ENCODE measurements at places on chromosomes 16 and 17.

- DNase-seq: no peak
These were observed 80.0 kb upstream of the NKD1 start for GRCh38 chr16:50467943-50468748.

DNA sequence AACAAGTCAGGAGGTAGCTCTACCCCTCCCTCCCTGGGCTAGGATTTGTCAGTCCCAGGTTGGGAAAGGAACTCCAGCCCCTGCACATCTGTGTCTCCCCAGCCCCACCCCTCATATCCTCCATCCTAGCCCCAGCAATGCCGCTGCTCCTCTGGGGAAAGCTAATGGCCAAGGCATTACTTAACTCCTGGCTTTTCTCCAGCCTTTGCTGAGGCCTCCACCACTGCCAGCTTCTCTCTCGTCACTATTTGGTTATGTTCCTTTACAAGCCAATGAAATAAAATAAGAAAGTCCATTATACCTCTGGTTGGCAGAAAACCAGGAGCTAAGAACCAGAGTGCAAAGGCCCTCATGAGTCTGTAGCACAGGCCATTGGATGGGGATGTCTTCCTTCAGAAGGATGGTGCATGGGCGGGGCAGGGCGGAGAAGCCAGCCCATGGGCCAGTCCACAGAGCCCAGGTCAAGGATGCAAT is 171.0 kb downstream of the CCDC182 start:
- DNase-seq: no peak

- peak; percentile 32 for DNase-seq
These were observed 17.0 kb upstream of the ABCA8 start for GRCh38 chr17:68972119-68972704.

GRCh38 chr16:50765861-50766260 is 24.0 kb downstream of the CYLD start:
- DNase-seq: no peak

GRCh38 chr17:53032861-53033271 is 789.9 kb upstream of the KIF2B start:
- DNase-seq: peak; percentile 22

GRCh38 chr17:14092808-14093207 is 23.5 kb downstream of the COX10 start:
- no peak for DNase-seq

DNA sequence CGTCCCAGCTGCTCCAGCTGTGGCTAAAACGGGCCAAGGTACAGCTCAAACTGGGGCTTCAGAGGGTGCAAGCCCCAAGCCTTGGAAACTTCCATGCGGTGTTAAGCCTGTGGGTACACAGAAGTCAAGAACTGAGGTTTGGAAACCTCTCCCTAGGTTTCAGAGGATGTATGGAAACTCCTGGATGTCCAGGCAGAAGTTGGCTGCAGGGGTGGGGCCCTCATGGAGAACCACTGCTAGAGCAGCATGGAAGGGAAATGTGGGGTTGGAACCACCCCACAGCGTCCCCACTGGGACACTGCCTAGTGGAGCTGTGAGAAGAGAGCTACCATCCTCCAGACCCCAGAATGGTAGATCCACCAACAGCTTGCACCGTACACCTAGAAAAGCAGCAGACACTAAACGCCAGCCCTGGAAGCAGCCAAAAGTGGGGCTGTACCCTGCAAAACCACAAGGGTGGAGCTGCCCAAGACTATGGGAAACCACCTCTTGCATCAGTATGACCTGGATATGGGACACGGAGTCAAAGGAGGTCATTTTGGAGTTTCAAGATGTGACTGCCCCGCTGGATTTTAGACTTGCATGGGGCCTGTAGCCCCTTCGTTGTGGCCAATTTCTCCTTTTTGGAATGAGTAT is 2.2 kb downstream of the SDR42E1 start:
- DNase-seq: no peak

DNA sequence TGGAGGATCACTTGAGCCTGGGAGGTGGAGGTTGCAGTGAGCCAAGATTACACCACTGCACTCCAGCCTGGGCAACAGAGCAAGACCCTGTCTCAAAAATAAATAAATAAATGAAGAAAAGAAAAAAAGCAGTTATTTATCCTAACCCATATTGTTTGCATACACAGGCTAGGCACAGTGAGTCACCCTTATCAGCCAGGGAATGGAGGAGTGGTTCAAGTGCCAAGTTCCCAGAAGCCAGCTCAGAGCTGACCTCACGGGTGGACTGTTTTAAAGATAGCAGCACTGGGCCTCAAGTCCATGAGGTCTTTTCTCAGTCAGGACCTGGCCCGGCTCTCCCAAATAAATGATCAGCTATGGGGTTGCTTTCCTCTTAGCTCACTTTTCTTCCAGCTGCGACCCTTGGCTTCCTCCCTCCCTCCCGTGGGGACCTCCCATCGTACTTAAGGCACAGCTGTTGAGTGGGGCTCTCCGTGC is 22.6 kb upstream of the MGAT5B start:
- no peak for DNase-seq

DNA sequence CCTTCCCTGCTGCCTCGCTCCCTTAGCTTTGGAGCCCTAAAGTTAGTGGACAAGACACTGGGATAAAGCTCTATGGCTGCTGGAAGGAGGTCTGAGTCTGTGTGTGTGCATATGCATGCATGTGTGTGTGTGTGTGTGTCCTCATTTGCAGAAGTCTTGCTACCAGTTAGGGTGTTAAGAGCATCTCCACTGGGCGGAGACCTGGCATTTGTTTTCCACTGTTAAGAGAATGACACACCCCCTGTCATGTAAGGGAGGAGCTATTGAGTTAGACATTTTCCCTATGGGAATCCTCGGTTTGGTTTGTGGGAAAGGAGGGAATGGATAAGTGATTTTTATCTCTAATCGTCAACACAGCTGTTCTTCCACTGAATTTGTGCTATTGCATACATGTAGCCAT is 24.8 kb upstream of the ARHGAP23 start:
- no peak for DNase-seq

DNA sequence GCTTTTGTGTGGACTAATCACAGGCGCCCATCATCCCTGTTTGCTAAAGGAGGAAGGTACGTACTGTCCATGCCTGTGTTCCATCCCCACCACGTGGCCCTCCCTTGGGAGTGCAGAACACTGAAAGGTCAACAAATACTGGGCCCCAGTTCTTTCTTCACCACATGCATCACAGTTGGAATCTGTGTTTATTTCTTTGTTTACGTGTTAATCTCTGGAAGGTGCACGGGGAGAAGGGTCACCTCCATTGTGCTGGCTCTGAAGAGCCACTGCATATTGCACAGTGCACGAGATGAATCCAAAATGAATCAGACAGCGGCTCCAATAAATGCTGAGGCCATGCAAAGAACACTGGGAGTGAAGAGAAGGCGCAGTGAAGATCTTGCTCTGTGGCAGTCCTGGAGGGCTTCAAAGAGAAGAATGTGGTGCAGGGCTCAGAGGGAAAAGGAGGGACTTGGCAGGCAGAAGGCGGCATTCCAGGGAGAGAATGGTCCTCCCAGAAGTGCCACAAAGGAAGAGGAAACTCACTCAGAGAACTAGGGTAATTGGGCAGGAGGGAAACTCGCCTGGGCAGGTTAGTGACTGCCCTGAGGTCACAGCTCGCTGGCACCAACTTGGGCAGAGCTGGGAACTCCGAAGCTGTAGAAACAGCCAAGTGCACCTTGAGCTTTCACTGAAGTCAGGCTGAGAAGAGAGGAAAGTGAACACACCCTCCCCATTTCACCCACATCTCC is 3.7 kb downstream of the RPH3AL start:
- DNase-seq: no peak

GRCh38 chr17:8039611-8040168 is 831 bp downstream of the ALOX15B start:
- DNase-seq: no peak

GRCh38 chr17:40312893-40313667 is 4.1 kb downstream of the RARA start:
- DNase-seq: no peak

DNA sequence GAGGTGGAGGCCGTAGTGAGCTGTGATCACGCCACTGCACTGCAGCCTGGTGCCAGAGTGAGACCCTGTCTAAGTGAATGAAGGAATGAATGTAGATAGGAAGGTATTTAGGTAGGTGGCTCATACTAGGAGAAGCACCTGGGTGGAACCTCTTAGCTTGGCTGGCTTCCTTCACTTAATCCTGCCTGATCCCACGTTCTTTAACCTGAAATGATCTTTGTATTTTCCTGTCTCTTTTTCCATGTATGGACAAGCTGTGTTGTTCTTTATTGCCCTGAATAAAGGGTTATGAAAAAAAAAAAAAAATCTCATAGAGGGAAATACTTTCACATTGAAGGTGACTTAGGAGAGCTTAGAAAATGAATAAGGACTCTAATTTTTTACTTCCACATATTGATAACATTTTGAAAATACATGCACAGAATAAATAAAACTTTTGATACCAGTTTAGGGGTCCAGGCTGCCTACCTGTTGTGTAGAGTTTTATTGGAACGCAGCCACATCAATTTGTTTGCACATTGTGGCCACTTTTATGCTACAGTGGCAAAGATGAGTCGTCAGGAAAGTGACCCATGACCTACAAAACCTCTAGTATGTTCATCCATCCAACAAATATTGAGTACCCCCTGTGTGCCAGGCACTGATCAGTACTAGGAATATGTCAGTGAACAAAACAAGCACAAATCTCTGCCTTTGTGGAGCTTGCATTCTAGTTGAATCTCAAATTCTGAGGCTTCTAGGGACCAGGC is 44.6 kb downstream of the VPS35L start:
- no peak for DNase-seq

- DNase-seq: no peak
These were observed 9.6 kb downstream of the CARHSP1 start for GRCh38 chr16:8858994-8859912.

- DNase-seq: no peak
These were observed 769.0 kb downstream of the KCNJ2 start for GRCh38 chr17:70938336-70938735.

- DNase-seq: no peak
These were observed 52.8 kb downstream of the NTN1 start for GRCh38 chr17:9074131-9074530.

GRCh38 chr17:82052638-82053059 is 951 bp downstream of the GPS1 start:
- no peak for DNase-seq

- DNase-seq: no peak
These were observed 61.0 kb upstream of the RBBP6 start for GRCh38 chr16:24478401-24478800.

DNA sequence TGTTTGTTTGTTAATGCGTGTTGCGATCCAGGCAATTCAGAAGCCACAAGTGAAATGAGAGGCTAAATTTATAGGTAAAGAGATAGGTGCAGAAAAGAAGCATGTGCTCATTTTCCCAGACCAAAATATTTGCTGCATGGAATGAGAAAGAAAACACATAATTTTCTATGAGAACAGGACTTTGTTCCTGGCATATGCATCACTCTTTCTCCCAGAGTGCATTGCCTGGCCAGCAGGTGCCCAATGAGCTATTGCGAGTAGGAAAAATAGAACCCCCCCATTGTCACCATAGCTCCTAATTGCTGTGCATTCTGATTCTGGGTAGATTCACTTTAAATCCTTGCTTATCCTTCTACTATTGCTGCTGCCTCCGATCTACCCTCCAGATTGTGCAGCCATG is 410.4 kb downstream of the PMP22 start:
- no peak for DNase-seq

DNA sequence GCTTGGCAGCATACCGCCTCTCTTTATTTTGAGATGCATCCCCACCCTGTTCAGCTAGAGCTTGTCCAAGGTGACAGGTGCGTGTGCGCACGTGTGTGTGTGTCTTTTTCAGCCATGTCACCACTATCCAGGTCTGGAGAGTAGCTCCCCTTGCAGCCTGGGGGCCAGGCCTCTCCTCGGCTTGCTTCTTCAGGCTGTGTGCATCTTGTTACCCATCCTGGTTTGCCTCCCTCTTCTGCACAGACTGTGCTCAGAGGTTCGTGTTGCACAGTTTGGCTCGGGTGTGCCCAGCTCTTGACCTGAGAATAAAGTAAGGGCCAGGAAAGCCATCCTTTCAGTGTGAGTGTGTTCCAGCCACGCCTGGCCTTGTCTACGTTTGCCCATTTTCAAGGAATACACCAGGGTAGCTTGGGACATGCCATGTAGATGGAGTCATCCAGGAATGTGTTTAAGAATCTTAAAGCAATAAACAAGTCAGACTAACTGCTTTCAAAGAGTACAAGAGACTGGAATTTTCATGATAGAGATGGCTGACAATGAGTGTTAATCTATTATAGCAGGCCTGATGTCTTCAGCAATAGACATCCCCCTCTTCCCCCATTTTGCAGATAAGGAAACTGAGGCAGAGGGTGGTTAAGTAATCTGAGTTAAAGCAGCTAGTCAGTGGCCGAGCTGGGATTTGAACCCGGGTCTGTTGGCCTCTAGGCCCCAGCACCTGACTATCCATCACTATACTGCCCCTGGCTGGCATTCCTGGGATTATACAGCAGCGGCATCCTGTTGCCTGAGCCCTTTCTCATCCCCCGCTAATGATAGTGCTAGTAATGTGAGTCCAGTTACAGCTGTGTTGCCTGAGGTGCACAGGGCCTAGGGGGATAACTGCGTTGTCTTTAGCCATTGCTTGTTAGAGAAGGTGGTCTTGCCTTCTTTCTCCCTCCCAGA is 77.9 kb downstream of the KSR1 start:
- DNase-seq: no peak

GRCh38 chr17:16407911-16408588 is 7.3 kb upstream of the TRPV2 start:
- DNase-seq: peak; percentile 54

- DNase-seq: no peak
These were observed 18.7 kb downstream of the CEP295NL start for GRCh38 chr17:78884148-78884825.

DNA sequence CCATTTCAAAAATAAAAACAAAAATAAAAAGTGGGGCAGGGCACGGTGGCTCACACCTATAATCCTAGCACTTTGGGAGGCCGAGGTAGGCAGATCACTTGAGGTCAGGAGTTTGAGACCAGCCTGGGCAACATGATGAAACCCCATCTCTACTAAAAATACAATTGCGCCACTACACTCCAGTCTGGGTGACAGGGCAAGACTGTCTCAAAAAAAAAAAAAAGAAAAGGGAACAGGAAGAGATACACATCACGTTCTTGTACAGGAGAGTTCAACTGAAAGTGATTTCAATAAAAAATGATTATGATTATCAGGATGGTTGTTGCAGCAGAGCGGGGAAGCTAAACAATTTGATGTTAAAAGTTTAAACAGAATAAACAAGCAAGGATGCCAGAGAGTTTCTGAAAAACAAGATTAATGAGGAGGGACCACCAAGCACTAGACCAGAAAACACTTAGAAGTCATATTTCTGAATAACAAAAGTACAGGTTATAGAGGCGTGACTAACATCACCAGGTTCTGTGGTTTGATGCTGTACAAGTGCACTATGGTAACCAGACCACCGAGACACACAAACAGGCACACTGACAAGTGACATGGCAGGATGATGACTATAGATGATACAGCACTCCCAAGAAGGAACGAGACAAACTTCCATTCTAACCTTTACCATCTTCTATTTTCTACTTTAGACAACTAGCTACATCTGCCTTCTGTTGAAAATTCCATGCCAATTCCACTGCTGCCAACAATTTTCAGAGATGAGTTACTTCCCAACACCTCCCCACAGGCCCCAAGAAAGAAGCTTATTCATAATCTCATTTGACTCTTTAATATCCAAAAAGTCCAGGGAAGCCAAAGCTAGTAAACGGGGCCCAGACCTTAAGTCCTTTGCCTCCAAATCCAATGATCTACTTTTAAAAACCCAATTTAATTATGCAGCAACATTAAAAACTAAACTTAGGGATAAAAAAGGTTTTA is 11.8 kb downstream of the DNAJA2 start:
- no peak for DNase-seq

GRCh38 chr16:87970186-87970585 is 19.0 kb downstream of the BANP start:
- DNase-seq: no peak
